CD4-positive, alpha-beta T cell treated with Interferon gamma for 1 hour (primary cell): ENCODE measurements at places on chromosomes 1 and 21.

- no peak for DNase-seq
Measured at GRCh38 chr1:60891765-60892164, 190.6 kb upstream of the NFIA start.

DNA sequence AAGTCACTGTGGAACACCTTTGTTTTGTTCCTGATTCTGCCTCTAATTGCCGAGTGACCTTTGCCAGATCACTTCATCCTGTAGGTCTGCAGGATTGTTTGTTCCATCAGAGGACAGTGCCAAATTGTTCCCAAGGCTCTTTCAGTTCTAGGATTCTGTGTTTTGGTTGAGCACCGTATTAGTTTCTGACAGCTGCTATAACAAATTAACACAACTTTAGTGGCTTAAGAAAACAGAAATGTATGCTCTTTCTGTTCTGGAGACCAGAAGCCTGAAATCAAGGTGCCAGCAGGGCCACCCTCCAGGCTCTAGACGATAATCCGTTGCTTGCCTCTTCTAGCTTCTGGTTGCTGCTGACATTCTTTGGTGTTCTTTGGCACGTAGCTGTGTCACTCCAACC lies 3.4 kb upstream of the PIGR start:
- DNase-seq: no peak

GRCh38 chr1:112718691-112719418 lies 3.7 kb upstream of the PPM1J start:
- DNase-seq: peak; percentile 68

DNA sequence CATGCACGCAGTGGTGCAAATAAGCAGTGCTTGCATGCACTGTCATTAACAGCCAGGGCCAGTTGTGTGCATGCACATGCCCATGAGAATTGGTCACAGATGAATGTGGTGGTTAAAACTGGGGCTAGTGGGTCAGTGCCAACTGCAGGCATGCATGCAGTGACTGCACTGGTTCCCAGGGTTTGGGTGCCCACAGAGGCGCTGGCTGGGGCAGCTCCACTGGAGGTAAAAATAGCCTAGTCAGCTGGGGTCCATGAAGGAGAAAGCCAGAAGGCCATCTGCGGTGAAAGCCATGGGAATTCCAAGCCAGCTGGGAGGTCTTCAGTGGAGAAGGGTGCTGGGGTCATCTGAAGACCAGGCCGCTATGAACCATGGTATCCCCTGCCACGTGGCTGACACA lies 70.2 kb downstream of the SLC5A9 start:
- no peak for DNase-seq

DNA sequence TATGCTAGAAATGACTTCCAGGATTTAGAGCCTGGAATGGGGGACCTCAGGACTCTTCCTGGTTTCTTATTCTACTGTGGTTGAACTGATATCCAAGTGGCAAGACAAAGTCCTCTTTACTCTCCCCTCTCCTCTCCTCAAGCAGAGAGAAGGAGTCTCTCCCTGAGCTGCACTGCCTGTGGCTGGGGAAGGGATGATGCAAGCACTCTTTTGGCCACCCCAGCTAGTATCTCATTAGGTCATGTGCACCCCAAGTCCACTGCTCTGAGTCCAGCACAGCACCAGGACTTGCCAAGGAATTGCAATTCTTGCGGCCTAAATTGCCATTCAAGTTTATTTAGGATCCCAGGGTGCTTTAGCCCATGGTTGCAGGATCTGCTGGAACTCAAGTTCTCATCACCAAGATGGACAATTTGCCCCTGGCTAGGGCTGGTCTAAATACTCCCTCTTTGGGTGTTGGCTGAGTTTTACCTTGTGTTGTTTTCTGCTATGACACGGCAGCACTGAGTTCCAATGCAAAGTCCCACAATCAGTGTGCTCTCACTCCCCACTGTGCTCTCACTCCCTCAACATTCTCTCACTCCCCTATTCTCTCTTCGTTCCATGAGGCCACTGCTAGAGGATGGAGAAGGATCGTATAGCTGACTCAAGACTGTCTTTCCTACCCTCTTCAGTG lies 172.2 kb downstream of the TM2D1 start:
- DNase-seq: no peak

GRCh38 chr1:151347523-151348246 lies 633 bp upstream of the RFX5 start:
- DNase-seq: no peak

GRCh38 chr1:109188200-109188599 lies 25.5 kb upstream of the SARS1 start:
- no peak for DNase-seq

- no peak for DNase-seq
Measured at GRCh38 chr1:212037900-212038299, 2.4 kb downstream of the DTL start.

DNA sequence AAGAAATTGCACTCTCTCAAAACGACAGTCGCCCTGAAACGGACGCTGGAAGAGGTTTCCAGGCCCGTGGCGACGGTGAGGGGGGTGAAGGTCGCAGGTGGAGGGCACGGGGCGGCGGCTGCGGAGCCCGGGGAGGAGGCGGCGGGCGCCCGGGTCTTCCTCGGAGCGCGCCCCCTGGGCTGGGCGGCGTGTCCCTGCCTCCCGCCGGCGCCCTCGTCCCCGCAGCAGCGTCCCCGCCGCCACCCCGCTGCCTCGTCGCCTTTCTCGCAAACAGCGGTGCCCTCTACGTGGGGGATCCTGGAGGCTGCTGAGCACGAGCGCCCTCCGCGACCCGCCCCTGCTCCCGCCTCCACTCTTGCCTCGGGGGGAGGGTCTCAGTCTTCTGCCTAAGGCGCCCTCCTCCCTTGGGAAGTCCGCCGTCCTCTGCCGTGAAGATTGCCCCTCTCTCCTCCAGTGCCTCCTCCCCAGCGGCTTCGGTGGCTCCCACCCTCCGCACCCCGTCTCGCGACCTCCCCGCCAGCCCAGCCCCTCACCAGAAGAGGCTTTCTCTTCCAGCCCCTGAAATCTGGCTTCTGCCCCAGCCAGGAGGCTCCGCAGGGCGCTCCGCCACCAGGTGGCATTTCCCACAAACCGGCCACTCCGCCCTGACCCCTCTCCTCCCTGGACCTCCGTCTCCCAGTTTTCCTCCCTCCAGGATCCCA lies 227.4 kb downstream of the SDCCAG8 start:
- DNase-seq: no peak

DNA sequence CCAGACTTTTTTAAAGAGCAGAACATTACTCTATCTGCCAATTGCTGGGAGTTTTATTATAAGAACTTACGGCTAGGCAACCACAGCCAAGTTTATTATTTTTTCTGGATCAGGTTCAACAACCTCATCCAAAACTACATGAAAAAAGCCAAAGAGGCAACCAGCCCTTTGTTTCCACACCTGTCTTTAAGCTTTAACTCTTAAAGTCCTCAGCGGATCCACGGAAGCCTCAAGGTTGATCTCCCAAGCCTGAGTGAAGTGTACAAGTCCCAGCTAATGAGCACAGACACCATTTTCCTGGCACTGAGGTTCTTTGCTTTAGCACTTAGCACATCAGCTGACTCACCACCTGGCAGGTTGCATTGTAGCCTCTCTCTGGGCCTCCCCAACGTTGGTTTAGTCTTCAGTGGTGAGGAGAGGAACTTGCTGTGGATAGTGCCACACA lies 143.1 kb downstream of the TGFBR3 start:
- DNase-seq: no peak

DNA sequence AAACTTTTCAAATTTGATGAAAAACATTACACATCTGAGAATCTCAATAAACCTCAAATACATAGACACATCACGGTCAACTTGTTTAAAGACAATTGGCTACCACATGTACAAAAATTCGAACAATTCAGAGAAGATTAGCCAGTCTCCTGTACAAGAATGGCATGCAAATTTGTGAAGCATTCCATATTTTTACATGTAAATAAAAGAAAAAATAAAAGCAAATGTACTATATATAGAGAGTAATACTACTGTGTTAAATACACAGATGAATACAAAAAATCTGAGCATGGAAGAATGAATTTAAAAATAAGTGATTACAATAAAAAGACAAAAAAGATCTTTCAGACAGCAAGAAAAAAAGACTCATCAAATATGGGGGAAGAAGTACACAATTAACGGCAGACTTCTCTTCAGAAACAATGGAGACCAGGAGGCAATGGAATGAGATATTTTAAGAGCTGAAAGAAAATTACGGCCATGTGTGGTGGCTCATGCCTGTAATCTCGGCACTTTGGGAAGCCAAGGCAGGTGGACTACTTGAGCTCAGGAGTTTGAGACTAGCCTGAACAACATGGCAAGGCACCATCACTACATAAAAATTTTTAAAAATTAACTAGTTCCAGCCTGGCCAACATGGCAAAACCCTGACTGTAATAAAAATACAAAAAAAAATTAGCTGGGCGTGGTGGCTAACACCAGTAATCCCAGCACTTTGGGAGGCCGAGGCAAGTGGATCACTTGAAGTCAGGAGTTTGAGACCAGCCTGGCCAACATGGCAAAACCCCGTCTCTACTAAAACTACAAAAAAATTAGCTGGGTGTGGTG lies 23.2 kb downstream of the HAX1 start:
- DNase-seq: no peak

GRCh38 chr1:207644852-207645634 lies at the start of gene CR1L:
Gene CR1L (plus strand): TSS chr1:207645133. CDS start chr1:207645234, 101 bp downstream.
- peak; percentile 75 for DNase-seq

GRCh38 chr21:38853421-38853919 lies 47.7 kb downstream of the ETS2 start:
- peak; percentile 22 for DNase-seq

- DNase-seq: no peak
Measured at GRCh38 chr1:201966171-201966570, 10.9 kb downstream of the TIMM17A start.
